M059J (cell line): ENCODE measurements at places on chromosomes 4 and X. TPM values are rescaled to one million over a fixed set of nuclear protein-coding genes. Genes with fewer than 3 reads are reported as not detected.

GPM6B gene
- total RNA-seq, result 0.07 TPM in 1 of 2 replicates, not detected in the other

EVC gene
- total RNA-seq, result 8.3 and 14.5 TPM in 2 replicates

LDB2 gene
- 26.9 and 33.5 TPM in 2 replicates for total RNA-seq

MAGEA8 gene
- total RNA-seq, result not detected in 2 replicates

DNA sequence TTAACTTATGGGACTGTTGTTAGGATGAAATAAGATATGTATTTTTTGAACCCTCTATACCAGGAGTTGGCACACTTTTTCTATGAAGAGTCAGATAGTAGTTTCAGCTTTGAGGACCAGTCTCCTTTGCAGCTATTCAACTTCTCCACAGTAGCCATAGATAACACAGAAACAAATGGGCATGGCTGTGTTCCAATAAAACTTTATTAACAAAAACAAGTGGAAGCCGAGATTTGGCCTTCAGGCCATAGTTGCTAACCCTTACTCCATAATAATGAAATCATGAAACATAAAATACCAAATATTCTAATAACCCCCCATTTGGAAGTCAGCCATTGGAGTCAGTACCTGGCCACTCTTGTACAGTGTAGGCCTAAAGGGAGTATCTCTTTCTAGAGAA is 30.6 kb downstream of the ARX start:
- DNase-seq, result no peak

DNA sequence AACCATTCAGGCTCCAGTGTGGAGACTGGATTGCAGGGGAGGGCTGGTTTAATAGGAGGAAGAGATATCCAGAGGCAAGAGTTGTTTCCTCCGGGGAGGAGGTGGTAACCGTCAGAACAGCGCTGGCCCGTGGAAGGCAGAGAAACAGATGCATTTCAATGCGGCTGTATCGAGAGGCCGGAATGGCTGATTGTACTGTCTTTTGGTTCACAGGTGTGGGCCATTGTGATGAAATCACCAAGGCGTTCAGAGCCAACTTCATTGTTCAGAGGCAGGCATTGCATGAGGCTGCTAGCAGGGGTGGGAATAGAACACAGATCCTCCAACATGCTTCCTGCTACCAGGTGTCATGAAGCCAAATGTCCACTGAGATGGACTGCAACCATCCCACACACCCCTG is 53.0 kb downstream of the SHOX start:
- no peak for DNase-seq

GRCh38 chr4:142556570-142557238 is 289.4 kb downstream of the INPP4B start:
- no peak for DNase-seq

DNA sequence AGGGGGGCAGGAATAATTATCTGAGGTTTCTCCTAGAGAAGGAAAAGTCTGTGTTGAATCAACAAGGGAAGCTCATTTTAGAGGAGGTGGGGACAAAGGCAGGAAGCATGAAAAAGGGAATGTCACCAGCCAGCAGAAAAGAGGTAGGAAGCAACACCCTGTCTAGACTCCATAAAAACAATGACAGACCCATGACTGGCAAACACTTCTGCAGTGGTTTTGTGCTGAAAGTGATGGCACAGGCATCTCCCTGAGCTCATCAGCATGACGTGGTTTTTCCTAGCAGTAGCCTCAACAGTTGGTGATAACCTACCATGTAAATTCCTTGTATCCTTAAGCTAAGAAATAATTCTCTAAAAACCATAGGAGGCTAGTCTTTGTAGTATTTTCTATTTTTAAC is 110.7 kb upstream of the GALNT7 start:
- DNase-seq, result peak; percentile 60

DNA sequence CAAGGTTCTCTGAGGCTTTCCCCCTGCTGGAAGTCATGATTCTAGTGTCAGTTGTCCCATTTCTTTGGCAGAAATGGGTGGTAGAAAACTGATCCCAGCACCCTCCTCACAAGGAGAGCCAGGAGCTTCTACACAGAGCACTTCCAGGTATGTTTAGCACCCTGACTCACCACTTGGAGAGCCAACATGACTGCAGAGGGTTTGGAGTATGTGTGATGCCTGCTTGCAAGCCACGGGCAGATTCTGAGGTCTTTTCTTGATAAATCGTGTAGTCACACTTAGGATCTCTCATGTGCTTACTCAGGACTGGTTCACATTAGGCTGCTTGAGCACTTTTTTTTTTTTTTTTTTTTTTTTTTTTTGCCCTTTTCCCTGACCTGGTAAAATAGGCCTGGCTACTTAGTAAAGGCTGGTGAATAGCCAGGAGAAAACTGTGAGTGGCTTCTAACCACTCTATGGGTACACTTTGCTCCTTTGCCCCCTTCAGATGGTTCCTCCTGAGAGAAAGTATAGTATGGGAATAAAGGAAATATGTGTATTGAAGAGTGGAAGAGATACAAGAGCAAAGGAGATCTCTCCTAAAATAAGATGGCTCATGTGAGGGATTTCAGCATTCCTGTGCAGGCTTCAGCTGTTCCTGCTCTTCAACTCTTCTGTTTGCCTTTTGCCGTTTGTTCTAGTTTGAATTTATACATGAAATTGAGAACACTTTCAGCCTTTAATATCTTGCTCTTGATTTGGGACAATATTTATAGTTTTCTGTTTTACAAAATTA is 103.6 kb downstream of the EMCN start:
- DNase-seq, result peak; percentile 42
